Choroid plexus epithelial cell (primary cell): ENCODE measurements at places on chromosomes 7 and 10.
A peak's percentile ranks its signal among the peaks of the same experiment; 100 is the strongest.

- DNase-seq = no peak
Observed at GRCh38 chr7:3069771-3070449, 26.2 kb upstream of the CARD11 start.

DNA sequence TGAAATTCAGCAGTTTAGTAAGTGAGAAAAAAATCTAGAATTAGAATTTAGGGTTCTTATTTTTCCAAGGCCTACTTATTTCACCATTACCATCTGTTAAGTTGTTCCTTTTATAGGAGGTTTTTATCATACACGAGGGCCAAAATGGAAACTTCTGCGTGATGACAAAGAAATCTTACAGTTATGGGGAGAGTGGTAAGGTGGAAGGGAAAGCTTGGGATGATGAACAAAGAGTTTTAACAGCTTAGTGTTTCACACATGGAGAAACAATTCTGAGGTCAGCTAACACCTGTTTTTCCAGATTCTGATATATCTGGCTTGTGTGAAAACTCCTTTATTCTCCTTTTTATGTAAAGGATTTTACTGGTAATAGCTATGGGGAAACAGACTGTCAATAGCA, 49.8 kb upstream of the SEMA3C start:
- DNase-seq = no peak

DNA sequence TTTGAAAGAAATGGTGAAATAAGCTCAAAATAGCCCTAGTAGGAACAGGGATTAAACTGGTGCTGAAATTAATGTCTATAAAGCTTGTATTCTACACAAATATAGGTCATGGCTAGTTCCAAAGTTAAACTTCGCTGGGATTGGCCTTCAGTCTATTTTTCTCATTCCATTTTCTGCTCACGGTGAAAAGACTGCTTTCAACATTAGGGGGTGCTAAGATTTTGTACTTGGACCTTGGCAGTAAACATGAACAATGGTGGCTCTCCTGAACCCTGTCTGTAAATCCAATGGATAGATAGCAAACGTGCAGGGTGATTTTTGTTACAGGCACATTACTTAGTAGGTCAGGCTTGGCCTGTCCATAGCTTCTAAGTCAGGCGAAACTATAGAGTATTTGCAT, 36.0 kb upstream of the RSU1 start:
- peak; percentile 83 for DNase-seq

GRCh38 chr10:72255977-72256729, 17.6 kb upstream of the DDIT4 start:
- no peak for DNase-seq

DNA sequence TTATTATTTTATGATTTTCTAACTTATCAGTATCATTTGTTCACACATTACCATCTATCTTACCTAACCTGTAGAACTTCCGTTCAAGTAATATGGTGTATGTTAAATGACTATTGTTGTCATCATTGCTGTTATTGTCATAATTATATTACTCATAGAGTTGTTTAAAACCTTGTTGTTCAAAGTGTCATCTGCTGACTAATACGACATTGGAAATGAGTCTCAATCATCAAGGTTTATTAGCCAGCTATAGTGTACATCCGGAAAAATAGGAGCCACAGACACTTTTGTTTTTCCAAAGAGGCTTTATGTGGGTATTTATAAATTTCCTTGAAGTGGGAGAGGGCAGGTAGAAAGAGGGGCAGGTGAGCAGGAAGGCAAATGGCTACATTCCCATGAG, 386.9 kb upstream of the LRRTM3 start:
- DNase-seq = no peak

DNA sequence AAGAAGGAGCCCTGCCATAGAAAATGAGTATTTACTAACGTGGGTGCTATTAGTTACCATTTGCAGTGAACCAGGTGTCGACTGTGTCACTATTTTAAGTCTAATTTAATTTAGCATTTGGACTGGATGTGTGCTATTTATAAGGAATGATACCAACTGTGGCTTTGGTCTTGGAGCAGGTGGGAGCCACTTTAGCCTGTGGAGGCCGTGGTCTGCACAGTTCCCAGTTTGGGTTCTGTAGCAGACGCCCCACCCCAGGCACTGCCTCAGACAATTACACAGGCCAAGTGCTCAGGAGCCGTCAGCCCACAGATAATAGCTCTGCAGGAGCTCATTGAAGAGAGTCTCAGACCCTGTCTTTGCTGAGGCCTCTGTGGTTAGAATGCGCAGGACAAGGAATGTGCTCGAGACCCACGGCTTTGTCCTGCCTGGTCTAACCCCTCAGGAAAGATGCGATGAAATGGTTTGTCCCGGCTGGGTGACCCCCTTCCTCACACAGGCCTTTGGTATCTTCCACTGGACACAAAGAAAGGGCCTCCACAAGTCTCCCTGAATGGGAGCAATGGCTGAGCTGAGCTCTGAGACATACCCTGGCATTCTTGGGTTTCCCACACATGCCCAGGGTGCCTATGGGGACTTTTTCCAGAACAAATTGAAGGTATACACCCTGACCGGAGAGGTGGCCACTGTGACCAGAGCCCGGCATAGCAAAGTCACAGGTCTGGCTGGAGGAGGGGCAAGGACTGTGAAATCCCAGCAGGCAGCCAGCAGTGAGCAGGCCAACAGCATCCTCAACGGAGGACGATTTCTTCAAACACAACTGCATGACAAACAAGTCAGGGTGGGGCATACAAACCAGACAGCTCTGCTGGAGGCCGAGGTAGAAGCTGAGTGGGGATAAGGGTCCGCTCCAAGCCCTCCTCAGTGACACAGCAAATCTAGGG, 251.2 kb downstream of the ARHGAP12 start:
- DNase-seq = peak; percentile 14

GRCh38 chr7:2004841-2005725, 227.7 kb downstream of the MAD1L1 start:
- DNase-seq = no peak

GRCh38 chr7:134567368-134567767, 18.5 kb downstream of the AKR1B15 start:
- DNase-seq = no peak

DNA sequence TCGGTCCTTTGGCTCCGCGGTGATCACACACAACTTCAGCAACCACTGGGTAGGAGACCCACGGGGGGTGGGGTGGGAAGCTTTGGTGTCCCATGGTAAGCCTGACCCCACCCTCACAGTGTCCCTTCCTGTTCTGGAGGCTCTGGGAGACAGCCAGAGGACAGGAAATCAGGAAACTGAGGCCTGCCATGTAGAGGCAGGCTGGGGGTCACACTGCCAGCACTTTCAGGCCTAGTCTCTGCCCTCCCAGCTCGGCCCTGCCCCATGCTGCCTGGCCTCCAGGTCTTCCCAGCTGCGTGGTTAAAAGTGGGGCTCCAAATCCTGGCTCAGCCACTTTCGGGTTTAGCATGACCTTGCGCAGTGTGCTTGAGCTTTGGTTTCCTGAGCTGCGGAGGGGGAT, 10.9 kb downstream of the AQP1 start:
- no peak for DNase-seq

- no peak for DNase-seq
Observed at GRCh38 chr7:27191161-27191731, 6.2 kb upstream of the HOXA11 start.

GRCh38 chr10:17344206-17344605, 110.2 kb downstream of the ST8SIA6 start:
- DNase-seq = peak; percentile 3
